Chondrocyte (in vitro differentiated cells): ENCODE measurements at places on chromosomes 11 and 22. TPM values are rescaled to one million over a fixed set of nuclear protein-coding genes. Genes with fewer than 3 reads are reported as not detected.
A peak's percentile ranks its signal among the peaks of the same experiment; 100 is the strongest.

The OR6A2 gene
- 0.19 to 0.23 TPM in 2 of 3 replicates, not detected in the other for total RNA-seq

The RBMXL2 gene
- not detected in 3 replicates for total RNA-seq

The GGT5 gene
- total RNA-seq: 30.7 to 47.2 TPM (median 37.5 TPM) in 3 replicates

- H3K4me3 ChIP-seq: peak overlapping the region; percentile 90
- no peak for DNase-seq
- H3K36me3 ChIP-seq: no peaks in the 10 kb centered on the region
These were observed 579 bp downstream of the TANGO2 start for GRCh38 chr22:20021196-20022181.
